ENCODE measurements at places on chromosomes 3 and 15.
A peak's percentile ranks its signal among the peaks of the same experiment; 100 is the strongest.

GRCh38 chr3:130688015-130688688 is 58.5 kb downstream of the PIK3R4 start:
- DNase-seq = peak; percentile 25

- DNase-seq = no peak
These were observed 37.3 kb upstream of the CMTM7 start for GRCh38 chr3:32354362-32354778.

GRCh38 chr3:29711255-29711771 is 430.4 kb downstream of the RBMS3 start:
- no peak for DNase-seq

DNA sequence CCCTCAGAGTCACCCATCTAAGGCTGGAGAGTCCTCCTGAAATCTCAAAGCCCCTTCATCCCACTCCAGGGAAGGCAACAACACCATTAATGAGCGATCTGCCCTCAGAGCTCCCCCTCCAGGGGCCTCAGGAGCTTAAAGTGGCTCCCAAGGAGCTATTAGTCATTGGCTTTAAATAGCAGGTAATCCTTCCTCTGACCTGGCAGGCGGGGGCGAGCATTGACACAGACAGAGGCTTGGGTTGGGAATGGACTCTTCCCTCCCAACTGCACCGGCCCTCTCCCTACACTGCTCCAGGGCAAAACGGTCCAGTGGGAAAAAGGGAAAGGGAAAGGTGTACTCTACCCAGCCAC is 1.4 kb downstream of the MFGE8 start:
- DNase-seq = no peak

DNA sequence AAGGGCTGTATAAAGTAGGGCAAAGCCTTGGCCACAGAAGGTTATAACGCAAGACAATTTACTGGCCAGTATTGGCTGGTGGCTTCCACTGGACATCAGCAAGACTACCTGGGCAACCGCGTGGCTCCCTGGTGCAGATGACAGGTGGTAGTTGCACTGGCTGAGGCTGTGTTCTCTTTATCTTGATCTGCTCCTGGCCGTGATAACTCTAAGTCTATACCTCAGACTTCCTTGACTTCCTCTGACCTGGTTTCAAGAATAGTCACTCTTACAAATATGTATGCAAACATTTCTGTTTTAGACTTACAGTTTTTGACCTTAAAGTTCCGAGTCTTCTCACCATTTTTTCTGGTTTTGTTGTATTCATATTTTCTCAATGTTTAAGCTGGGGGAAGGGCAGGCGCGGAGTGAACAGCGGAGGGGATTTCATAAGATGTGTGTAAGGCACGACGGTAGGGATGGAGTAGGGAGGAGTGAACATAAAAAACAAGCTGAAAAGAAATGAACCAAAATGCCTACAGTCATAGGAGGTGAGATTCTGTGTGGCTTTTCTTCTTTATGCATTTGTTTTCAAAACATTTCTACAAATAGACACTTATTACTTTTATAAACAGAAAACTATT is 15.2 kb upstream of the TMEM212 start:
- DNase-seq = no peak

DNA sequence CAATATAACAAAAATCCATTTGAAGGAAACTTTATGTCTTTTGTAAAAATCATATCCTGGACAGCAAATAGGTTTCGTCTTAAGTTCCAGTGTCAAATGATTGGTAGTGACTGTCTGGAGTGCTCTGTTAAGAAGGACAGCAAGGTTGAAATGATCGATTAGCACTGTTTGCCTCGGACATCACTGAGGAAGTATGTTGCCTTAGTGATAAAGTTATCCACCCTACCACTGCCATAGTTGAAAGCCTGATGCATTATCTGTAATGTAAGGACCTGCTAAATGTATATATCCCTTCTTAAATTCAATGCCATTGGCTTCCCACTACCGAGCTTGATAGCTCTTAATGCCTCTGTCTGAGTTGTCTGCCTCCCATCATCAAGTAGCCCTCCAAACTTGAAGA is 70.0 kb downstream of the CFAP20DC start:
- DNase-seq = no peak

- DNase-seq = no peak
These were observed 167.1 kb upstream of the NECTIN3 start for GRCh38 chr3:110904520-110904890.

GRCh38 chr3:185400866-185401265 is 37.9 kb downstream of the MAP3K13 start:
- DNase-seq = no peak

DNA sequence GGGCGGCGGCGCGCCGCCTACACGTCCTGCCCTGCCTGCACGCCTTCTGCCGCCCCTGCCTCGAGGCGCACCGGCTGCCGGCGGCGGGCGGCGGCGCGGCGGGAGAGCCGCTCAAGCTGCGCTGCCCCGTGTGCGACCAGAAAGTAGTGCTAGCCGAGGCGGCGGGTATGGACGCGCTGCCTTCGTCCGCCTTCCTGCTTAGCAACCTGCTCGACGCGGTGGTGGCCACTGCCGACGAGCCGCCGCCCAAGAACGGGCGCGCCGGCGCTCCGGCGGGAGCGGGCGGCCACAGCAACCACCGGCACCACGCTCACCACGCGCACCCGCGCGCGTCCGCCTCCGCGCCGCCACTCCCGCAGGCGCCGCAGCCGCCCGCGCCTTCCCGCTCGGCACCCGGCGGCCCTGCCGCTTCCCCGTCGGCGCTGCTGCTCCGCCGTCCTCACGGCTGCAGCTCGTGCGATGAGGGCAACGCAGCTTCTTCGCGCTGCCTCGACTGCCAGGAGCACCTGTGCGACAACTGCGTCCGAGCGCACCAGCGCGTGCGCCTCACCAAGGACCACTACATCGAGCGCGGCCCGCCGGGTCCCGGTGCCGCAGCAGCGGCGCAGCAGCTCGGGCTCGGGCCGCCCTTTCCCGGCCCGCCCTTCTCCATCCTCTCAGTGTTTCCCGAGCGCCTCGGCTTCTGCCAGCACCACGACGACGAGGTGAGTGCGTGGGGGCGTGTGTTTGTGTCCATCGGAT is 602 bp downstream of the TRIM71 start:
- no peak for DNase-seq

GRCh38 chr15:66042624-66043023 is 173.3 kb downstream of the RAB11A start:
- no peak for DNase-seq

DNA sequence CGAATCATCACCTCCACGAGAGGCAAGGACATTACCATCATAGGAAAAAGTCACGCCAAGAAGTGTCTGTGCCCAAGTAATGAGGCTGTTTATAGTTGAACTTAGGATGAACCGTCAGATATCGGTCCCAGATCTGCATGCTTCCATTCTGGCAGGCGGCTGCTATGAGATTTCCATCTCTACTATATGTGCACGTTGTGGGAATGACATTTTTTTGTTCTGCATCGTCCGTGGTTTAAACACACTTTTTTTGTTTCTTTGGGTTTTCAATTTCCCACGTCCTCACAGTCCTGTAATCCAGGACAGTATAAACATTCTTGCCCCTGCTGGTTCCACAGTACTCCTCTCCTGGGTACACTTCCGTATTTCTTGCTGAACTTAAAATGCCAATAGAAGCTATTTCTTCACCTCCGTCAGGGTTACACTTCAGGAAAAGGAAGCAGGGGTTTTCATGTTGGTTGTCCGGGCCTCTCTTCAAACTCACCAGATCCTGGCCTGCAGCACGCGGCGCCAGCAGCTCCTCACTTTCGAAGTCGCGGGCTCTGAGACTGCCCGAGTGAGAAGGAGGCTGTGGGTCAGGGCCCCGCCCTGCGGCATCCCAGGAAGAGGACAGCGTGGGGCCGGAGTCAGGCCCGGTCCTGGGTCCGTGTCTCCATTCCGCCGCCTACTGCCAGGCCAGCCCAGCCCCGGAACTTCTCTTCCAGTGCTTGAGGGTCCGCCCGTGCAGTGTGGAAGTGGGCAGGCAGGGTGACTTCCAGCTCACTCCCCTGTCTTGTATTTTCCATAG is 9.8 kb upstream of the TM4SF4 start:
- no peak for DNase-seq

- no peak for DNase-seq
These were observed 62.0 kb downstream of the PLD1 start for GRCh38 chr3:171748064-171748924.

DNA sequence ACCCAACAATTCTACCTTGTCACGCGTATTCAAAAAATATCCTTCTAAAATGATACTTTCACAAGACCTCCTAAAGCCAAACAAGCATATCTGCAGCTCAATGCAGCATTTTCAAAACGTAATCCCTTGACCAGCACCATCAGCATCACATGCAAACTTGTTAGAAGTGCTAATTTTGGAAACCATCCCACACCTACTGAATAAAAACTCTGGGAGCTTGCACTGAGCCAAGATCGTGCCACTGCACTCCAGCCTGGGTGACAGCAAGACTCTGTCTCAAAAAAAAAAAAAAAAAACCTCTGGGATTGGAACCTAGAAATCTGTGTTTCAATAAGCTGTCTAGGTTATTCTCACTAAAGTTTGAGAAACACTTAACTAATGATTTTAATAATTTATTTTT is 223.3 kb upstream of the CCDC54 start:
- no peak for DNase-seq

GRCh38 chr3:170761103-170761502 is 108.9 kb downstream of the RPL22L1 start:
- DNase-seq = no peak

DNA sequence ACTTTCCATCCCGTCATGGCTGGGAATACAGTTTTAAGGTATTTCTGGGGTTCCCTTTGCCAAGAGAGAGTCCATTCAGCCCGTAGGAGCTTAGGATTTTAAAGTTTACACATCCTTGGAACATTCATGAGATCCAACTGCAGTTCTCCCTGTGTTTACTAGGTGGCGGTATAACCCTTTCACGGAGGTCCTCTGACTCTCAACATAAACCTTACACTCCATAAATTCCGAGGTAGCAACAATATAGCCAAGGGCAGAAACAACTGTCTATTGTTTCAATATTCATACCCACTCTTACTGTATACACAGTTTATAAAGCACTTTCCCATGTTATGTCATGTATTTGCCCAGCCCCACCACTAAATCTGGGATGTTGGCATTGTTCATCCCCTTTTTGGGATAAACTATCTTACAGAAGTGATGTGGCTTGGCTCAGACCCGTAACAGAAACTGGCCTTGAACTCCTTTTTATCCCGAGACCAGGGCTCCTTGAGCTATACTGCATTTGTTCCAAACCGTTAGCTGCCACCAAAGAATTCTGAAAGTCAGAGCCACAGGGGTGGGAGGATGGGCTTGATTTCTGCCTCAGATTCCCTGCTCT is 69.2 kb upstream of the COL6A5 start:
- DNase-seq = peak; percentile 49

GRCh38 chr15:80609091-80609490 is 86.0 kb upstream of the ABHD17C start:
- DNase-seq = no peak

DNA sequence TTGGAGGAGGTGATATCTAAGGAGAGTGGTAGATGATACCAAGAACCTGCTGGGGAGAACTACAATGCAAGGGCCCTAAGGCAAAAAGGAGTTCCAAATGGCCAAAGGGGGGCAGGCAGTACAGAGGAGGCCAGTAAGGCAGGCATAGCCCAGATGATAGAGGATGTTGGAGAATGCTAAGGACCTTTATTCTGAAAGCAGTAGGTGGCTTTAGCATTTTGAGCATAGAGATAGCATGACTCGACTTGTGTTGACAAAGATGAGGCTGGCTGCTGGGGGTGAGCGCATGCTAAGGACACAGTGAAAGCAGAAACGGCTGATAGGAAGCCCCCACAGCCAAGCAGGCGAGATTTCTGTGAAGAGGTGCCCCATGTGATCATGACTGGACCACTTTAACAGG is 419.3 kb downstream of the ERC2 start:
- no peak for DNase-seq

DNA sequence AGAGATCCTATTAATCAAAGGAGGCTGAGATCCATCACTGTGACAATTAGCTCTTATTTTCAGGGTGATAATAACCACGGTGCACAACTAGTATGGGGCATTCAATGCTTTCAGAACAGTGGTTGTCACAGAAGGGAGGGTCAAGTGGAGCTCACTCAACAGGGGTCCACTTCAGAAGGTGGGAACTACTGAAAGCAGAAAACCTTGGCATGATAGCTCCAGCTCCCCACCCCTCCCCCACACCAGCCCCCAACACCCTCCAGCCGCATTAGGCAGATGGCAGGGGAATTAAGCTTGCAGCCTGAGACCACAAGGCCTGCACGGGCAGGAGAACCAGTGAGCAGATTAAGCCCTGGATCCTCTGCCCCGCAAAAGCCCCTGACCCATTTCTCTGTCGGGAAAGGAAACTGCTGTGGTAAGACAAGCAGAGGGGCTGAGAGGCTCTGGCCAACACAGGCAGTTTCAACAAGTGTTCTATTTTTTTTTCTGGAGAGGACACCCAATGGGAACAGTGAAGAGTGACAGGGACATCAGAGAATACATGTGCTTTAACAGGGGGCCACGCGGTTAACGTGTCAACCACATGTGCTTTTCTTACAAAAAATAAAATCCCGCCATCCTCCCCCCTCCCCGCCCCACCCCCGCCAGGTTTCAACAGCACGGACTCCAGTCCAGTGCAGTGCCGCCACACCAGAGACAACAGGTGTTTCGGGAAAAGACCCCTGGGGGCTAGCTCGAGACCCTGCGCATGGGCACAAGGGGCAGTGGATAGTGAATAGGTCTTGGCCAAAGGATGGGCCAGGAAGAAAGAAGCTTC is 997 bp downstream of the FYCO1 start:
- peak; percentile 73 for DNase-seq

DNA sequence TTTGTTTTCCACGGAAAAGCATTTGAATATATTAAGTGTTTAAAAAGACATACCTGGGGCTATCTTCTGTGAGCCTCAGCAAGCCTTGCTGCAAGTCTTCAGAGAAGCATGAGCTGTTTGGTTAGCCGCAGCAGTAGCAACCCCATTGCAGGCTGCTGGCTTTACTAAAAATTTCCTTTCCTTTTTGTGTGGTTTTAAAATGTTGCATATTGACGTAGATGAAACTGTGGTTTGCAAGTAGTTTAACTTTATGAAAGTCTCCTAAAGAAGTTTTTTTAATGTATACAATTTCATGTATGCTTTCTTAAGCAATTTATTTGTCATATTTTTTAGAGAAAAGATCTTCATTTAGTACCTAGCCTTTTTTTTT is at the start of gene GPR171:
GPR171 (minus strand) TSS at position 166 of the 370 bp plus-strand sequence. CDS start 3,830 bp downstream, outside the sequence.
- DNase-seq = peak; percentile 93

DNA sequence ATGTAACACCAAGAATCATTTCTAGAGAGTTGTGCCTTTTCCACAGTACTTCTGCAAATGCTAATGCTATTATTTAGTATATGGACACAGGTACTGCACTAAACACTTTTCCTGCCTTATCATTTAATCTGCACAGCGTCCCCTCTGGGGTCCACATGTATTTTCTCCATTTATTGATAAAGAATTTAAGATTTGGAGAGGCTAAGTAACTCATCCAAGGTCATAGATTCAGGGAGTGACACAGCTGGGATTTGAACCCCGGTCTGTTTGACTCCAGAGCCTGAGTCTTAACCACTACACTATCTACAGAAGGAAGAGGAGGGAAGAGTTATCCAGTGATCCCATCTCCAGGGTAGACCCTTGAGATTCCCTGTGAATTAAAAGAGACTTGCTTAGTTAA is 24.9 kb upstream of the TPRG1 start:
- no peak for DNase-seq

- DNase-seq = peak; percentile 76
These were observed 17.6 kb upstream of the CYP11A1 start for GRCh38 chr15:74384881-74385643.

Data from activated CD4-positive, alpha-beta T cell treated with anti-CD3 and anti-CD28 coated beads, Interleukin-2, amount 50 U/mL, for 16 hours (primary cell).